ENCODE measurements at places on chromosomes 3 and 15.

- DNase-seq: no peak
Observed at GRCh38 chr15:99683000-99683670, 50.1 kb downstream of the LYSMD4 start.

DNA sequence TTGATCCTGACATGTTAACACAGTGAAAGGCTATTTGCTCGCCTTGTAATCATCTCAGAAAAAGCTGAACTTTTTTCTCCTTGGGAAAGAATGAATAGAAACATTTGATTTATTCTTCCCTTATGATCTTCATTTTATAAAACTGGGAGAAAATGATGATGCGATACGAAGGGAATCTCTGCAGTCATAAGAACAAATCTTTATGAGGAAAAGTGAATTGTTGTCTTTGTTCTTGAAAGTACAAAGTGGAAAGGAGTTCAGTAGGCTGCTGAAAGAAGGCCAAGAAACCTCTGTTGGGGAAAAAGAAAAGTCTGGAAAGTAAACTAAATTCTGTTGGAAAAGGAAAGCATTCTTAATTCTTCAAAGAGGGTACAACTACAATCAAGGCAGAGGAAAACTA, 248.8 kb downstream of the NSUN3 start:
- DNase-seq: no peak

DNA sequence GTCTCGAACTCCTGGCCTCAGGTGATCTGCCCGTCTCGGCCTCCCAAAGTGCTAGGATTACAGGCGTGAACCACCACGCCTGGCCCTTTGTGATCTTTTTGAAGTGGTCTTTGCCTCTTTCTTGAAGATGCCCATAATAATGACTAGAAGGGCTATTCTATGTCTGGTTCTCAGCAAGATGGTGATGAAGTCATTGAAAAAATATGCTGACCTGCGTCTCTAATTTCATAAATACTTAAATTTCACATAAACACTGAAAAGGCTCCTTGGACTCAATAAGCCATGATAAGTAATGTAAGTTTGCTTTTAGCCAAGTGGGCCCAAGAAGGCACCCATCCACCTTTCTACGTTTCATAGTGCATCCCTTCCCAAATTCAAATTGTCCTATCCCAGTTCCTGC, 775 bp upstream of the MAPK6 start:
- DNase-seq: no peak

DNA sequence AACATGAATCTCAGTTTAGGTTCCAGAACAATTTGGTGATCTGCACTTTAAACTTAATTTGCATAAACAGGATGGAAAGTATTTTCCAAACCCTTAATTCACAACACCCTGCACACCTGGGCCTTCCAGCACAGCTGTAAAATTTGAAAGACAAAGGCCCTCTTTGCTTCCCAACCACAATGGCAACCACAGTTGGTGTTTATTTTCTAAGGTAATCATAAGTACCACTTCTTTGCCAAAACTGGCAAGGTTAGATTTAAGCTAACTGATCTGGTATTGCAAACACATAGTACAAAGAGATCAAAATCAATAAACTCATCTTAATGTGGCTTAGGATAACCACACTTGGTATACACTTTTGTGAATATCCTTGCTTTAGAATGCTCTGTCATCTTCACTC, 4.1 kb downstream of the LRIG1 start:
- no peak for DNase-seq

DNA sequence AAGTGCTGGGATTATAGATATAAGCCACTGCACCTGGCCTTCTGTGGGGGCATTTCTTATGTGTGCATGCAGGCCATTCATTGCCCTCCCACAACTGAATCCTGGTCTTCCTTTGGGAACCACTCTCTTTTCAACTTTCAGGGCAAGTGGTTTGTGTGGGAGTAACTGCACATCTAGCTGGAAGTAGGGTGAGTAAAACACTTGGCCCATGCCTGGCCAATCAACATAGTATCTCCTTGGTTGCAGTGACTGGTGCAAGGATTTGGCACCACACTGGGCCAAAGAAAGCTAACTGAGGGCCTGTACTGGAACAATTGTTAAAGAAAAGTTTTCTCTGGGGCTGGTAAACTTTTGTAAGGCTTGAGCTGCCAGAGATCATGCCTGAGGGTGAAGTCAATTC, 189.2 kb upstream of the FEZF2 start:
- no peak for DNase-seq

DNA sequence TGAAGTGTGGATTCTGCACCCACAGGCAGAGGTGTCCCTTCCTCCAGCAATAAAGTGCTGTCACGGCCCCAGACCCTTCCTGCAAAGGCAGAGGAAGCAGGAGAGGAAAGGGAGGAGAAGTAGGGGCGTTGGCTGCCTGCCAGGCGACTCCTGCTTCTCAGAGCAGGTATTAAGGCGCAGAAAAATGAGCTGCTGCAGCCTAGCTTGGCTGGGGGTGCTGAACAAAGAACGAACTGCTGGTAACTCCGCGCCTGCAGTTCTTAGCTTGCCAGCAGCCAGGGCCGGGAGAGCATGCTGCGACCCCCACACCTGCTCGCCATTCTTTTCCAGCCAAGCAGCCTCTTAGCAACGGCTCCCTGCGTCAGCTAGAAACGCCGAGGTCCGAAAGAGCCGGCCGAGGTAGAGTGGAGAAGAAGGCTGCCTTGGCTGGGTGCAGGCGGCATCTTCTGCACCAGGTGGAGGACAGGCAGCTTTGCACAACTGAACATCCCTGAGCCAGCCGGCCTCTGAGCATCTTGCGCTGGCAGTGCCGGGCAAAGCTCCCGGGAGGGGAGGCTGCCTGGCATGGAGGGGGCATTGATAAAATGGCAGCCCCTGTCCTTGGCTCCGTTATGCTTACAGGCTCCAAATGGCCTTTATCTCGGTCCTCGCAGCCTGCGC, 296.0 kb downstream of the MEX3B start:
- no peak for DNase-seq

DNA sequence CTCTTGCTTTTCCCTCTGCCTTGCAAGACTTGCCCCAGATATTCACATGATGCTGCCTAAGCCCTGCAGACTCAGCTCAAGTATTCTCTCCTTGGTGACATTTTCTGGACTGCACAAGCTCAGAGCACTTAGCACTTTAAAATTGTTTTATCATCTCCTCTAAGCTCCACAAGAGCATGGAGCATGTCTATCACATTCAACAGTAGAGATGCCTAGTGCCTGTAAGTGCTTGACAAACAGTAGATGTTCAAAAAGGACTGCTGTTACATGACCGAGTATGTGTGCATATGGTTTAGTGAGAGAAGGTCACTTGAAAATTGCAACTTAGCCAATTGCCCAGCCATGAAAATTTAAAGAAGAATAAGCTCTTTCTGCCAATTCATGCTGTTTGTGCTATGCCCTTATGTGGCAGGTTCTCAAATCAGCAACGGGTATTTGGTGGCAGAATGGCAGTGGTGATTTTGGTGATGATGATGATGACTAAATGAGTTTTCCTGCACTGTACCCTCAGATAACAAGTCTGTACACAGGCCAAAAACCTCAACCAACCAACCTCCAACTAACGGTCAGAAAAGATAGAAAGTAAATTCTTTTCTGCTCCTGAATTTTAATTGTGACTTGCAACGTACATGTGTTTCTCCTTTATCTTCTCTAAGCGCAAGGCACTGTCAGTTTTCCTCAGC, 647.2 kb upstream of the UBE2E2 start:
- DNase-seq: no peak

DNA sequence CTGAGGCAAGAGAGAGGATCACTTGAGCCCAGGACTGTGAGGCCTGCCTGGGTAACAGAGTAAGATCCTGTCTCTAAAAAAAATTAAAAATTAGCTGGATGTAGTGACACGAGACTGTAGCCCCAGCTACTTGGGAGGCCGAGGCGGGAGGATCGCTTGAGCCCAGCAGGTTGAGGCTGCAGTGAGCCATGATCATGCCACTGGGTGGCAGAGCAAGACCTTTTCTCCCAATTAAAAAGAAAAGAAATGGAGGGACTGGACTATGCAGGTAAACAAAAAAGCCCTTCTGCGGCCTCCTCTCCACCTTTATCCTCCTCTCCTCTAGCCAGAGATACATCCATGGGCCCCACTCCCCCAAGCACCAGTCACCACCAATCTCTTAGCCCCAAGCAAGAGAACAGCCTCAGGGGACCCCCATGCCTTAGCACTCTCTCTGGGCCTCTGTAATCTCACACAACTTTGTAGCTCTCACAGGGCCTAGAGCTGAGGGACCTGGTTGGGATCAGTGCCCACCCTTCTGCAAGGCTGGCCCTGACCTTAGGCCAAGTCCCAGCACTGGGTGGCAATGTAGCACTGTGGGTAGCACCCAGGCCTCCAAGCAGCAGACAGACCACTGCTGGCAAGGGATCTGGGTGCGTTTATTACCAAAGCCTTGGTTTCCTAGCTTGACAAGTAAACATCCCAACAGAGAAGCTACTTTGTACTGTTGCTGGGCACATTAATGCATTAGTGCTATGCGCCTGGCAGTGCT, 43.4 kb downstream of the FAM174B start:
- DNase-seq: no peak

GRCh38 chr15:76341366-76342057, 4.9 kb downstream of the ISL2 start:
- no peak for DNase-seq

- no peak for DNase-seq
Observed at GRCh38 chr3:131928593-131928992, 106.2 kb downstream of the CPNE4 start.

- no peak for DNase-seq
Observed at GRCh38 chr15:73573572-73573971, 59.6 kb downstream of the NPTN start.

- DNase-seq: no peak
Observed at GRCh38 chr3:189300345-189300744, 128.6 kb downstream of the TPRG1 start.

DNA sequence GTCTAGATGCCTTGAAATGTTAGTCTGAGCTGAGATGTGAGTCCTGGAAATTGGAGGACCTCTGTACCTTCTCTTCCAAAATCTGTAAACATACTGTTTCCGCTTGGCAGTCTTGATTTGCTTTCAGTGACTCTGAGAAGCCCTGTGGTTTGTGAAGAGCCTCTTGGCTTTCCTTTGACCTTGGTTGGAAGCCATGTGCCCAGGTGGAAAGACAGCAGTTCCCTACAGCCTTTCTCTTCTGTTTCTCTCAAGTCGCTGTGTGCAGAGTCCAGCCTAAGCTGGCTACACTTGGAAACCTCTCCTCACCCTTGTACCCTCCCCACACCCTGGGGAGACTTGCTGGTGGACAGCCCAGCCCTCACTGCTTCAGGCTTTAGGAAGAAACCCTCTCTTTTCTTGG, 129.8 kb upstream of the CTDSPL start:
- no peak for DNase-seq

All from KG1 (cell line).